Right lobe of liver (tissue), 6 donors: ENCODE measurements at places on chromosomes 5 and 9. TPM values are rescaled to one million over a fixed set of nuclear protein-coding genes. Genes with fewer than 3 reads are reported as not detected.

TSSK1B gene
- not detected for total RNA-seq

DNA sequence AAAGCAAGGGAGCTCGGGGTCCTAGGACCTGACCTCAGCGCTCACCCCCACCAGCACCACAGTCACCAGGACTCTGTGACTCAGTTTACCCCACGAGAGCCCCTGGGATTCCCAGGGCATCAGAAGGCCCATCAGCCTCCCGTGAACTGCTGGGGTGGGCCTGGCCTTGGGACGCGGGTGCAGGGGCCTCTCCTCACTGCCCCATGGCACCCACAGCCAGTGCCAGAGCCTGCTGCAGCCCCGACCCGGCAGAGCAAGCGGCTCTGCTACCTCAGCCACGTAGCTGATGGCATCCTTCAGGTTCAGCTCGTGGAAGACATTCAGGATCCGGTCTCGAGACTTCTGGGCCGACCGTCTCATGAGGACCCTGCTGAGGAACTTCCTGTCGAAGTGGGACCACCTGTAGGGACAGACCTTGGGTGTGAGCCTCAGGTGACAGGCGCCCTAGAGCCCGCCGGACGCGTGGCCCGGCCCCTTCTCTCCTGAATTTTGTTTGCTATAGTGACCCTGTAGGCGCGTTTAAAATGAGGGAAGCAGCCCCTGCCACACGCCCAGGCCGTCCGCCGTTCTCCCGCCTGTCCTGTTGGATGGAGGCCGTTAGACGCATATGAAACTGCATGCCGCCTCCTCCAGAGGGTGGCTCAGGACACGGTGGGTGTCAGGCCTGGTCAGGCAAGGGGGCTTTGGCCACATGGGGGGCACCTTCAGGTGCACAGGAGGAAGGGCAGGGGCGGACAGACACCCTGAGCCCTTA, 36.8 kb downstream of the EXOC3 start:
- no peak for DNase-seq

GRCh38 chr9:95336281-95336680, 18.8 kb upstream of the FANCC start:
- peak; percentile 64 for DNase-seq

DNA sequence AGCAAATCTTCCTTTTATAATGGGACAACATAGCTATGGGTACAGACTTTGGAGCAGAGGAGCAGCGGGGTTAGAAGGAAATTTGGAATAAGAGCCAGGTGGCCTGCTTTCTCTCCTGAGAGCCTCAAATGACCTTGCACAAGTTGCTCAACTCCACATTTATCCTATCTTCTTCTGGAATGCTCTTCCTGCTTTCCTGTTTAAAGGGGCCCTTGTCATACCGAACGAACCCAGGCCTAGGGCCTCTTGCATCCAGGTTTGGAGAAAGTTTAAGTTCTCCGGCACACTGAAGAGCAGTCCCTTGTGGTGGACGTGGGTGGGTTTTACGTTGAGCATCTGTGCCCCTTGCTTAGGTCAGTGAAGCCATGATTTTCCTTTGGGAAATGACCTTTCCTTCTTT, 197.9 kb upstream of the NR3C1 start:
- no peak for DNase-seq

- DNase-seq, result no peak
Measured at GRCh38 chr5:118008779-118009178, 979.6 kb downstream of the DTWD2 start.

- no peak for DNase-seq
Measured at GRCh38 chr5:102921341-102922044, 166.4 kb downstream of the PAM start.

- no peak for DNase-seq
Measured at GRCh38 chr5:146027751-146028150, 77.6 kb downstream of the PLAC8L1 start.

DNA sequence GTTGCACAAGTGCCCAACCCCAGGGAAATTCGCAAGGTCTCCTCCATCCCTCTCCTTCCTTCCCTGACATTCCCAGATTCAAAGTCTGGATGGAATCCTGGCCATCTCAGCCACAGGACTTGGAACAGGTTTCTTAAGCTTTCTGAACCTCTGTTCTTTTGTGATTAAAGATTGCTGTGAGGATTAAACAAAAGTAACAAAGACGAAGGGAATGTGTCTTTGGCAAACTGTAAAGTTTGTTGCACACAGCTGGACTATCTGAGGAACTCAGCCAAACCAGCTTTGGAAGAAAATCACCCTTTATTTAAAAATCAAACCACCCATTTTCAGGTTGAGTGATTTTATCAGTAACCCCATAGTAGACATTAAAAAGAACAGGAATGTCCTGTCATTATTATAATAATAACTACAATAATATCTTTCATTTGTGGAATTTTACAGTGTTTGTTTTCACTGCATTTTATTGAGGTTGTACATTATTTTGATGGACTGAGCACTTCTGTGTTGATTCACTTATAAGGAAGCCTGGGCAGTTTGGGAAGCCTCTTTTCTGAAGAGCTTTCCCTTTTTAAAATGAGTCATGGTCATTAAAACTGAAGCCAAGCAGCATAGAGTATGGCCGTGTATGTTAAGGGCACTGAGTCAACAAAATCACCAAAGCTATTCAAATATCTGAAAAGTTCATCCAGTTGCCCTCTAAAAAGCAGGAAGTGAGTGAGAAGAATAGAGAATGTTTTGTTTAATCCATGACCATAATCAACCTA, 310.2 kb downstream of the AGTPBP1 start:
- DNase-seq, result no peak
